ENCODE measurements at places on chromosomes 13 and 19.

GRCh38 chr13:37701306-37701705 lies 102.7 kb upstream of the POSTN start:
- no peak for DNase-seq

GRCh38 chr13:49374585-49375290 lies 69.1 kb downstream of the CAB39L start:
- no peak for DNase-seq

GRCh38 chr19:20964798-20965197 lies 41.7 kb downstream of the ZNF85 start:
- no peak for DNase-seq

- DNase-seq, result no peak
Measured at GRCh38 chr19:10946958-10947657, 13.7 kb upstream of the SMARCA4 start.

- no peak for DNase-seq
Measured at GRCh38 chr19:22628401-22628800, 5.7 kb upstream of the ZNF492 start.

GRCh38 chr13:113837560-113838355 lies 26.1 kb downstream of the GAS6 start:
- peak; percentile 95 for DNase-seq

- no peak for DNase-seq
Measured at GRCh38 chr13:94534166-94534565, 54.7 kb upstream of the DCT start.

- DNase-seq, result no peak
Measured at GRCh38 chr13:48680756-48681392, 27.1 kb downstream of the CYSLTR2 start.

DNA sequence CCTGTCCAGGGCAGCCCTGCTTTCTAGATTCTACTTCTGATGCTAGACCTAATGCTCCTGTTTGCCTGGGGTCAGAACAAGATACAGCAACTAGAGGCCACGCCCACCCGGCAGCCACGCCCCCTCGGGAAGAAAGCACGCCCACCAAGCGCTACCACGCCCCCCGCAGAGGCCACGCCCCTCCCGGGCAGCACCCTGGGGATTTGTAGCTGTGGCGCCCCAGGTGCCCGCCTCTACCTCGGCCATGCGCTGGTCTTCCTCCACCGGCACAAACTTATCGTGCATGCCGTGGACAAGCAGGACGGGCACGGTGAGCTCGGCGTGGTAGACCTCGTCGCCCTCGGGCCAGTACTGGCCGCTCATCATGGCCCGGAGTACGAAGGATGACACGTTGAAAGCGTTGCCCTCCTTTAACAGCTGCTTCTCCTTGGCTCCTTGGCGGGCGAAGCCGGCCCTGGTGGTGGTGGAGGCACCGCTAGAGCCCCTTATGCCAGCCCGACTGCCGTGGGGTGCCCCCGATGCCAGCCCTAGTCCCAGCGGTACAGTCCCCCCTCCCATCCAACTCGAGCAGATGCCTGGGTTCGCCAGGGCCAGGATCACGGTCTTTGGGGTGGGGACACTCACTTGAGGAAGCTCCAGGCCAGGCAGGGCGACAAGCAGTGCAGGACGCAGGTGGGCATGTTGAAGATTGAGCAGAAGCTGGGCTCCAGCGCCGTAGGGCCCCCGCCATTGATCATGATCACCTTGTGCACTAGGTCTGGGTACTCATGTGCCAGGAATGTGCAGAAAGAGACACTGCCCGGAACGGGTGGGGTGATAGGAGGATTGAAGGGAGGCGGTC lies 9.0 kb downstream of the ABHD8 start:
- DNase-seq, result no peak

GRCh38 chr13:59038824-59039223 lies 1124.9 kb downstream of the DIAPH3 start:
- no peak for DNase-seq

GRCh38 chr13:97120346-97120745 lies 101.8 kb upstream of the MBNL2 start:
- no peak for DNase-seq

- DNase-seq, result no peak
Measured at GRCh38 chr13:51562011-51562671, 22.1 kb upstream of the WDFY2 start.

- DNase-seq, result no peak
Measured at GRCh38 chr13:110780422-110780821, 66.9 kb downstream of the ING1 start.

DNA sequence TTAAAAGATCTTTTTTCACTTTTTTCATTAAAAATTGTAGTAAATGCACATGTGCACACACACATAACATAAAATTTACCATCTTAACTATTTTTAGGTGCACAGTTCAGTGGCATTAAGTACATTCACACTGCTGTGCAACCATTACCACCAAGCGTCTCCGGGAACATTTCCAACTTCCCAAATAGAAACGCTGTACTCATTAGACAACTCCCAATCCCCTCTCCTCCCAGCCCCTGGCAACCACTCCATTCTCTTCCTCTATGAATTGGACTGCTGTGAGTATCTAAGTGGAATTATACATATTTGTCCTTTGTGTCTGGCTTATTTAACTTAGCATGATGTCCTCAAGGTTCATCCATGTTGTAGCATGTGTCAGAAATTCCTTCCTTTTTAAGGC lies 11.6 kb downstream of the GJB2 start:
- DNase-seq, result no peak

DNA sequence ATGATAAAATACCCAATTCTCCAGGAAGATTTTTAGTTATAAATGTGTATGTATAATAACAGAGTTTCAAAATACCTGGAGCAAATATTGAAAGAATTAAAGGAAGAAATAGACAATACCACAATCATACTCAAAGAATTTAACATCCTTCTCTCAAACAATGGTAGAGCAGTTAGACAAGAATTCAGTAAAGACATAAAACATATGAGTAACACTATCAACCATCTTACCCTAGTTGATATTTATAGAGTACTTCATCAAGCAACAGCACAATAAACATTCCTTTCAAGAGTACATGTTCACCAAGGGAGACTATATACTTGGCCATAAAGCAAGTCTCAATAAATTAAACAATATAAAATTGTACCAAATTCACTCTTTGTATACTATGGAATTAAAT lies 108.4 kb downstream of the DLEU7 start:
- DNase-seq, result no peak

DNA sequence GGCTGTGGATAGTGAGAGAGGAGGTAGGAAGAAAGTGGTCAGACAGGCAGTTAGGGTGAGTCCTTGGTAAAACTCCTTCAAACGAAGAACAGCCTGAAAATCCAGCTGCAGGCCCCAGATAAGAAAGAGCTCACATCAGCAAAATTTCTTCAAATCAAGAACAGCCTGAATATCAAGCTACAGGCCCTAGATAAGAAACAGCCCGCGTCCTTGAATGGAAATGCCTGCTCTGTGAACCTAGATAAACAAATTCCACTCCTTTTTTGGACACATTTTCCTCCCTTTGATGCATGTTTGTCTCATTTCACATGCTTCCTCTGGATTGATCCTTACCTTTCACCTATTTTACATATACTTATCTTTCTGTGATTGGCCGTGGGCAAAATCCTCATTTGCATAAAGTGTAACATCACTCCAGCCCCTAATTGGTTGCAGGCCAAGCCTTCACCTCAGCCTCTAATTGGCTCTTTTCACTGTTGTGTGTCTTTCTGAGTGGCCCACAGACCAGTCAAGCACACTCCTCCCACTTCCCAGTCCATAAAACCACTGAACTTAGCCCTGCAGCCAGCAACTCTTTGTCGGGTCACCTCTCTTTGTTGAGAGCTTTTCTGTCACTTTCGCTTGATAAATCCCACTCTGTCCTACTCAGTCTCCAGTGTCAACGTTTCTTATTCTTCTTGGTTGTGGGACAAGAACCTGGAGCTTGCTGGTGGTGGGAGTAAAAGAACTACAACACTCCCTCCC lies 6.0 kb upstream of the SULT2A1 start:
- DNase-seq, result no peak

DNA sequence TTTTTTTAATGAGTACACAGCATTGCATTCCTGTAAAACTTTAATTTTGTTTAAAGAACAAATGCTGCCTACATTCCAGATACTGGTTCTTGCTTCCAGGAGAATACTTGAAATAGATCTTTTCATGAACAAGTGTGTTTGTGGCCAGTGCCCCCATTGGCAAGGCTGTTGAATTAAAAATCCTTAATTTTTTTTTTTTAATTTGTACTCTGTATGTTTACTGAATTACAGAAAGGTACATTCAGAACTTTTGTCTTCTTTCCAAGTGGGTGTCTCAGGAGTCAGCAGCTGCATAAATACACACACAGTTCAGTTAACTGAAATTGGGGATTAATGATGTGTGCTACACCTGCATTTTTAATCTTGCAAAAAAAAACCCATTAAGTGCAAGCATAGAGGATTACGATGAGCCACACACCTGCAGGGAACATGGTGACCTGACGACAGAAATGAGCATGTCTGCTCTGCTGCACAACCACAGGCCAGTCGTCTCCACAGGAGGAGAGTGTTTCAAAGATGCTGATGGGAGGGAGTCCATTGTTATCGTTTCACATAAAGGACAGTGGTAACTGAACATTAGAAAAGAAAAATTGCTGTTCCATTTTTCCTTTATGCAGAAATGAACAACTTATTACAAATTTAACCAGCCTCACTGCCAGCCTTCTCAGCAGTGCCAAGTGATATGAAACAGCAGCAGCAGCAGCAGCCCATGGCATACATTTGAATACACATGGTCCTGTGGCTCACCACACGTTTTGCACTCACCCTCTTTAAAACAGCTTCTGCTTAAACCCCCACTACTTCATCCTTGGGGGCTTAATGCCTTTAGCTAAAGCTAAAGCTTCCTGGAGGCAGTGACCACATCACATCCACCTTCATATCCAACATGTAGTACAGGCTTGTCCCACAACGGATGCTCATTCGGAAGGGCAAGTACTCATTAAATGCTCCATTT lies 72.3 kb upstream of the RFC3 start:
- DNase-seq, result no peak

DNA sequence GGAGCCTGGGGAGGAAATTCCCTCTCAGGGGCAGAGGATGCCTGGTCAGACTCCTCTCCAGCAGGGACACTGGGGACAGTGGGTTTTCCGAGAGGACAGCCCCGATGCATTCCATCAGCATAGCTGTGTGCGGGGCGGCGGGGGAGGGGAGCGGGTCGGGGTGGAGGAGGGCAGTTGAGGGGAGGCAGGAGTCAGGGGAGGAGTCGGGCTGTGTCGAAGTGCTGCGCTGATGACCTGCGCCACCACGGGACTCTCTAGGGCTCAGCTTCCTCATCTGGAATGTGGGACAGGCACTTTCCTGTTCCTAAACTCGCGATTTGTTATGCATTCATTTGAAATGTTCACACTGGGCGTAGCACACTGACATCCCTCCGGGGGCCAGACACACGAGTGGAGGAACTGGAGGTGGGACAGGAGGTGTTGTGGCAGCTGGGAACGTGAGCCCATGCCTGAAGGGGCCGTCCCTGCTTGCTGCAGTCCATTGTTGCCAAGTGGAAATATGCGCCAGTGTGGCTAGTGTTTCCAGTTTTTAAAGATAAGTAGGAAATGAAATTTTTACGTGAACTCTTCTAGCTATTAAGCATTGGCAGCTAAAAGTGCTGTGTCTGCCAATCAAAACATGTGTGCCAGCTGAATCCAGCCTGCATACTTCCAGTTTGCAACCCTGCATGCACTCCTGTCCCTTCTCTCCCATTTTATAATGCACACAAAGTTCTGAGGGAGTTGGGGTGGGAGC lies 43.3 kb downstream of the FLT1 start:
- no peak for DNase-seq

- no peak for DNase-seq
Measured at GRCh38 chr13:30457306-30457891, 8.3 kb downstream of the HMGB1 start.

DNA sequence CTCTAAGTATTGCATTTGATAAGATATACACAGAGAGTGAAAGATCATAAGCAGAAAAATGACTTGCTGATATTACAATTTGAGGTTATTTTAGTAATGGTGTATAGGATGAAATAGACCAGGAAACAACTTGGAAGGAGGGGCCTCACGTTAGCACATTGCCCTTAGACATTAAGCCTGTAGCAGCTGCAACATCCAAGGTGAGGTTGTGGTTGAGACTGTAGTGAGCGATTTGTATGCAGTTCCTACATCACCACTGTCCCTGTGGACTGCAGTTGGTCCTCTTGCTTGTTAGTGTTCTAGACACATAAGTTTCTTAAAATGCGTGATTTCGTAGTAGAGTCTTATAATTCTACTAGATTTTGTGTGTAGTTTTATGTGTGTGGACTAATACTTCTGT lies 311.3 kb downstream of the ATP8A2 start:
- no peak for DNase-seq

- no peak for DNase-seq
Measured at GRCh38 chr19:38695317-38695683, 47.9 kb downstream of the ACTN4 start.

GRCh38 chr13:97344265-97345175 lies 89.4 kb upstream of the RAP2A start:
- DNase-seq, result no peak

- no peak for DNase-seq
Measured at GRCh38 chr19:7579182-7579581, 16.5 kb upstream of the CAMSAP3 start.

- DNase-seq, result no peak
Measured at GRCh38 chr13:40315416-40316064, 350.9 kb downstream of the FOXO1 start.
